GM20000 (cell line): ENCODE measurements at places on chromosomes 3 and 15.

DNA sequence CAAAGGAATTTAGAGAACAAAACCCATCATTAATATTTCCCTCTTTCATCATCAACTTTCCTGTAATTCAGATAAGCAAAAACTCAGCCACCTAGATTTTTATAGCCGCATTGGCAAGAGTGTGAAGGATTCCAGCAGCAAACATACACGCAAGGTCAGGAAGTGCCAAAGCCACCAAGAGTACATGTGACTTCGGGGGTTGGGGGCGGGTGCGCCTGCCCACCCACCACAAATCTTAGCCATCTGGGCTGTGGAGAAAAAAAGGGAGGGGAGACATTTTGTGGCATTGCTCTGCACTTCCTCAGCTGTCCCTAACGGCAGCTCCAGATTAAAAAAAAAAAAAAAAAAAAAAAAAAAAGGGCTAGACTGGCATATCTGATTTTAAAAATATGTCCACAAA is 148.4 kb downstream of the TNIK start:
- no peak for DNase-seq

DNA sequence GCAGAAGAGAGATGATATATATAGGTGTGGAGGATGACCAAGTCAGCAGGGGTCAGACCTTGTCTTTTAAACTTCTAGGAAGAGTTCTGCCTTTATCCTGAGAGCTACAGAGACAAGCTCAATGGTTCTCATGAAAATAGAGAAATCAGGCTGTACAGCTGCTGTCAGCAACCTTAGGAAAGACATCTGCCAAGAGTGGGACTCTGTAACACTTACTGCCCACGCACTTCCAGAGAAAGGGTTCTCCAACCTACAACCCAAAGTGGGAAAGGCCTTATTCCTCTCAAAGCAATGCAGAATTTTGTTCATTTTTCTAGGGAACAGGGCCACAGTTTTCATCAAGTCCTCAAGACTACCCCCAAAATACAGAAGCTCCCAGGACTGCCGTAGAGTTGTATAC is 138.7 kb downstream of the STT3B start:
- no peak for DNase-seq

GRCh38 chr15:65413760-65414144 is 9.0 kb downstream of the IGDCC4 start:
- DNase-seq: no peak

GRCh38 chr3:9238721-9239295 is 10.6 kb downstream of the SRGAP3 start:
- no peak for DNase-seq

DNA sequence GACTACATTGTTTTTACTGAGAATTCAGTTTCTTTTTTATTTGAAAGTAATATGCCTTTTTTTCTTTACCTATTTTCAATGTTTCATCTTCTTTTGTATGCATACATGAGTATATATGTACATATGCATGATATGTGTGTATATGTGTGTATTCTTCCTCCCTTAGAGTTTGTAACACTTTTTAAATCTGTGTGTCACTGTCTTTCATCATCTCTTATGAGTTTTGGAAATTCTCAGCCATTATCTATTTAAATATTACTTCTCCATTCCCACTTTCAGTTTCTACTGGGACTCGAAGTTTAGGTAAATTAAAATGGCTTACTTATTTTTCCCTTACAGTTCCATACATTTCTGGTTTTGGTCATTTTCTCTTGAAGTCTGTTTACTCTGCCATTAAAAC is 754.1 kb downstream of the GRM7 start:
- DNase-seq: no peak

DNA sequence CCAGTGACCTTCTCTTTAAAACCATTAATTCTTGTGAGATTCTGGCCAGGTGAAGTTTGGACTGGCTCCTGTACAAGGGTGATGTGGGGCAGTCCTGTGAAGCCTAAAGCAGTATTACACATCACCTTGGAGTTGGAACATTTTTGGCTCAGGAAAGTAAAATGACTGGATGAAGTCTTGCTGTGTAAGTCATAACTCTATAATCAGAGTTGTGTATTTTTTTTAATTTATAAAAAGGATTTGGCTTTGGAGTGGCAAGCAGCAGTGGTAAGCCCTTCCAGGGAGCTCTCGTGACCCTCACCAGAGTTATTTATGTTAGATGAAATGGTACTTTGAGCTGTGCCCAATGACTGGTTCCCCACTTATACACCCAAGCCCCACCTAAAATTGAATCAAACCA is 331.2 kb upstream of the DCBLD2 start:
- DNase-seq: no peak

DNA sequence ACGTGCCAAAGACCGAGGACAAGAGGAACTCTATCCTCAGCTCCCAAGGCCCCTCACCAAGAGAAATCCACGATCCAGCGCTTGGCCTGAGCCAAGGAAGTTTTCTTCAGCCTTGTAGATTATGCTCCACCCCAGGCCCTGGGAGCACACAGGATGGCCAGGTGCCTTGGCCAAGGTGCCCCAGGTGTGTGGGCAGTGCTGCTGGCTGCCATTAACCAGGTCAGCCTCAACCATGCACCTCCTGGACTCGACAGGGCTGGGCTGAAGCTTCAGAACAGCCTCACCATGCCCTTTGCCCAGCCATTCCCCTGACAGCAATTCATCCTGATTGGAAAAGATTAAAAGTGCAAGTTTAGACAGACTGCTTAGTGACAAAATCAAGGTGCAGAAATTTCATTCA is 10.9 kb upstream of the MESP1 start:
- no peak for DNase-seq

- DNase-seq: no peak
Measured at GRCh38 chr3:188826574-188826973, 345.2 kb upstream of the TPRG1 start.

- DNase-seq: no peak
Measured at GRCh38 chr3:48505968-48506504, 2.1 kb upstream of the SHISA5 start.
